Stimulated activated CD8-positive, alpha-beta memory T cell treated with anti-CD3 and anti-CD28 coated beads, Interleukin-7, amount 100 ng/mL, for 1 hour (primary cell): ENCODE measurements at places on chromosomes 5 and 9.

- no peak for DNase-seq
These were observed 90.6 kb downstream of the LIFR start for GRCh38 chr5:38465702-38466423.

GRCh38 chr5:139205124-139205523 lies 7.0 kb upstream of the SIL1 start:
- no peak for DNase-seq

DNA sequence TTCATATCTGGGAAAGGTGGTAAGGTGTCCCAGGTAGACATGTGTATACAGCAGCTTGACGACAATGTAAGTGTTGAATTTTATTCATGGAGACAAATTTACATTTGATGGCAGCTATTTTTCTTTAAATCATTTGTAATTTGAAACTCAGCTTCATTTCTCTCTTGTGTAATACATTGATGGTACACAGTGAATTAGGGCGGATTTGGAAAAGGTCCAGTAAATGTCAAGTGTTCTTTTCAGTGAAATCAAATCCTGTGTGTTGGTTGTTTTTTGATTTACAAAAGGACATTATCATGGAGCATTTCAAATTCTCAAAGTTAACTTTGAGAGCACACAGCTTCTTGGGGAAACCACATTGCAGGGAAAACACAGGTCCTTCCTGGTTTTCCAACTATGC lies 30.0 kb upstream of the PCSK1 start:
- no peak for DNase-seq

- no peak for DNase-seq
These were observed 17.8 kb downstream of the SERINC5 start for GRCh38 chr5:80238097-80238496.

GRCh38 chr5:128083811-128084227 lies 253 bp downstream of the SLC12A2 start:
- DNase-seq = no peak
